Sigmoid colon (tissue), 7 donors: ENCODE measurements at places on chromosomes 6 and 20. TPM values are rescaled to one million over a fixed set of nuclear protein-coding genes. Genes with fewer than 3 reads are reported as not detected.

The CSTF1 gene
- 20.4 TPM for total RNA-seq

The VIP gene
- 97.2 TPM for total RNA-seq

The EMILIN3 gene
- 0.66 TPM for total RNA-seq

The RSPH4A gene
- under 0.01 TPM for total RNA-seq

The MEP1A gene
- not detected for total RNA-seq

The RAET1E gene
- not detected for total RNA-seq

The CLVS2 gene
- 1.8 TPM for total RNA-seq

The CPNE5 gene
- total RNA-seq = 3.8 TPM

The RTN4IP1 gene
- total RNA-seq = 3.3 TPM

The DLK2 gene
- total RNA-seq = not detected

The PRRT1 gene
- 6.1 TPM for total RNA-seq

The KCNQ5 gene
- total RNA-seq = 1.8 TPM

The CST5 gene
- not detected for total RNA-seq

The CITED2 gene
- 150 TPM for total RNA-seq

The GLYATL3 gene
- not detected for total RNA-seq

The PXMP4 gene
- 6.6 TPM for total RNA-seq

The RAD21L1 gene
- total RNA-seq = not detected

The LAMA2 gene
- 59.6 TPM for total RNA-seq

The PROKR2 gene
- total RNA-seq = not detected
